Retina (tissue), 1 donor: ENCODE measurements at places on chromosomes 1 and 21.

DNA sequence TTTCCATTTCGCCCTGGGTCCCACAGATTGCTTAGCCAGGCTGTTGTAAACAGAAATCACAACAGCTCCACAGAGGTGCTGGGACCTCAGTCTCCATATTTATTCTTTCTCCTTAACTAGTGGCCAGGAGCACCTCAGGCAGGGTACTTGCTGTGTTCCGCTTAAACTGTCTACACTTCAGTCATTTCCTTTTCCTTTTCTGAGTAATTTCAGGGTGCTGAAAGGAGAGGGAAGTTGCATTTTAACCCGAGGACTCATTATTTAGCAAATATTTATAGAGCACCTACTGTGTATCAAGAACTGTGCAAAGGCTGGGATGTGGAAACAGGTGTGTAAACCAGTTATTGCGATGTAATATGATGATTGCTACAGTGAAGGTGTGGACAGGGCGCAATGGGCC lies 41.9 kb downstream of the ACP6 start:
- DNase-seq = no peak

GRCh38 chr1:88371436-88372023 lies 312.5 kb upstream of the PKN2 start:
- no peak for DNase-seq

GRCh38 chr1:113538225-113538624 lies 147.9 kb downstream of the MAGI3 start:
- no peak for DNase-seq

- DNase-seq = no peak
Observed at GRCh38 chr1:84780000-84780716, 89.9 kb upstream of the SSX2IP start.

- DNase-seq = no peak
Observed at GRCh38 chr21:16634515-16634914, 878.3 kb upstream of the CXADR start.

DNA sequence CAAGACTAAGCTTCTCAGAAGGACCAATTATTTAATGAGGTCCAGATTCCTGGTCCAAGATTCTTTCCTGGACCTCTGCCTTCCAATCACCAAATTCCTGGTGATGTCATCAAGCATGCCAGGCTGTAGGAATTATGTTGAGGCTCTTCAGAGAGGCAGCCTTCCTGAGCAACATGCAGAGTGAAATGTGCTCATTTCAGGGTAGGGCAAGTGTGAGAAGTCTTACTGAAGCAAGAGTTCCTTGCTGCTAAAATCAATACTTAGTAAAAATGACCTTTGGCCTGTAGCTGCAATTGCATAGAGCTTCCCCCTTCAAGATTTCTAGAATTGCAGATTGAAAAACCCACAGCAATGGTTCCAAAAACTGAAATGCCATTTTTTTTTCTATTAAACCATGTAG lies 31.7 kb upstream of the BCAR3 start:
- DNase-seq = no peak
